Activated CD4-positive, alpha-beta T cell treated with anti-CD3 and anti-CD28 coated beads for 36 hours (primary cell): ENCODE measurements at places on chromosomes 3 and 15. TPM values are rescaled to one million over a fixed set of nuclear protein-coding genes. Genes with fewer than 3 reads are reported as not detected.

DNA sequence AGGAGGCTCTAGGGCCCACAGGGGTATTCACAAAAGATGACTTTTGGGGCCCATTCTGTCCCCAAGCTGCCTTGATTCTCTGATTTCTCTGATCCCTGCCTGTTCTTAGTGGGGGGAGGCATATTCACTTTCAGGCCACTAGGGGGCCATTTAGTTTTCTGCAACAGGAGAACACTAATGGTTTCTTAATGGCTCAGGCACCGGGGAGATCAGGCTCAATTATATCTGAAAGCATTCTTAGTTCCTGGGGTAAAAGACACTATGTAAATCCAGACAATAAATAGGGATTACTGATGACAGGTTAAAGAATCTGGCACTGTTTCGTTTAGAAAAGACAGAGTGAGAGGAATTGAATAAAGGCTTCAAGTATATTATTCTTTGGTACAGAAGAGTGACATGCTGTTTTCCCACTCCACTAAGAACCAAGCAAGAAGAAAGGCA is 2.5 kb upstream of the INAFM2 start:
- DNase-seq = peak; percentile 70

DNA sequence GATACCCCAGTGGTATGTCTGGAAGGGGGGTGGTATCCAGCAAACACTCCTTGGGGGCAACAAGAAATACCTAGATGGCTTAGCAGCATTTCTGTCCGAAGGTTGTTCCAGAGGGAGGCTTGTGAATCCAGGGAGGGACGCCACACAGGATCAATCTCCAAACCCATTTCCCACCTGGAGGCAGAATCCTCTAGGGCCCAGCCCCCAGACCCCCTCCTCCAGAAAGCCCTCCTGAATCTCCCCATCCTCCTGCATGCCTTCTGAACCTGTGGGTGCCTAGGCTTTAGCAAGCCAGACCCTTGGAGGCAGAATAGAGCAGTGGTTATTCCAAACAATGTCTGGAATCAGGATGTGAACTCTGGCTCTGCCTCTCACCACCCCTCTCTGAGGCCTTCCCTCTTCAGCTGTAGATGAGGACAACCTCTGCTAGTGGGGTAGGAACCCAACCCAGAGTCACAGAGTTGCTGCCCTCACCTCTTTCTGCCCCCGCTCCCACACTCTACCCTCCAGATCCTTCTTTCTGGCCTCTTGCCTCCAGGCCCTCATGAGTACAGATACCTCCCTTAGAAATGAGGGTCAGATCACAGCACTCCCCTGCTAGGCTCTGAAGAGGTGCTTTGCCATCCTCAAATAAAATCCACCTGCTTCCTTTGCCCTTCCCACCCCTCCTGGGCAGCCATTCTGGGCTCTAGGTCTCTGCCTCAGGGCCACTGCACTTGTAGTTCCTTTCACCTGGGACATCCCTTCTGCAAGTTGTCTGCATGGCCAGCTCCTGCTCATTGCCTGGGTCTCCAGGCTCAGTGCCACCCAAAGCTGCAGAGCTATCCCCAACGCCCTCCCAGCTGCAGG is 8.1 kb downstream of the CISH start:
- peak; percentile 46 for DNase-seq

GRCh38 chr3:56835650-56836227 is 34.0 kb upstream of the ARHGEF3 start:
- DNase-seq = no peak

ISG20 gene
- total RNA-seq = 107 TPM

SPESP1 gene
- 1.3 TPM for total RNA-seq

GRCh38 chr3:9955611-9956352 is 3.6 kb upstream of the PRRT3 start:
- DNase-seq = no peak

NKIRAS1 gene
- 2.8 TPM for total RNA-seq

- DNase-seq = no peak
These were observed 29.6 kb downstream of the STAC start for GRCh38 chr3:36409862-36410261.

DNA sequence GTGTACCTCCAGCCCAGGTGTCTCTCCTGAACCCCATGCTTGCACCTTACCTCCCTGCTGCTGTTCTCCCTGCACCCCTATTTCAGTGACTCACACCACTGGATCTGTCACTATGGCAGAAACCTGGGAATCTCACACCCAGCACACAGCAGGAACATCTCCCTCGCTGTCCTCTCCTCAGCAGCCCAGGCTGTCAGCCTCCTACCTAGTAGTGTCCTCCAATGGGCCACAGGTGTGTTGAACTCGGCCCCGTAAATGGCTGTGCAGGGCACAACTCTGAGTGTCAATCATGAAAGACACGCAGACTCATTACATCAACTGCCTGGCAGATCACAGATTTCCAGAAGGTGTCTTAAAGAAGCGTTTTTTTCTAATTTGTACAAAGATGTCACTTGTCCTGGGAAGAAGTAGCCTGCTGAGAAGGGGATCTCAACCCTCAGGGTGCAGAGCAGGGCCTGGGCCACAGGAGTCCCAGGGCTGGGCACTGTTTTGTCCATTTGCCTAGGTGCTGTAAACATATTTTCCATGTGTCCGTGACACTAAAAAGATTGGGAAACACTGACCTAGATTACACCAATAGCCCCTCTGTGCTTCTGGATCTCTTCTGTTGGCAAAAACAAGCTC is 33.8 kb downstream of the HOMER2 start:
- no peak for DNase-seq

- DNase-seq = no peak
These were observed 106.0 kb downstream of the MAP4 start for GRCh38 chr3:47910233-47910632.

GRCh38 chr3:170033489-170033888 is 4.3 kb upstream of the GPR160 start:
- DNase-seq = peak; percentile 53

GRCh38 chr15:101346928-101347327 is 51.9 kb upstream of the SNRPA1 start:
- DNase-seq = no peak

DNA sequence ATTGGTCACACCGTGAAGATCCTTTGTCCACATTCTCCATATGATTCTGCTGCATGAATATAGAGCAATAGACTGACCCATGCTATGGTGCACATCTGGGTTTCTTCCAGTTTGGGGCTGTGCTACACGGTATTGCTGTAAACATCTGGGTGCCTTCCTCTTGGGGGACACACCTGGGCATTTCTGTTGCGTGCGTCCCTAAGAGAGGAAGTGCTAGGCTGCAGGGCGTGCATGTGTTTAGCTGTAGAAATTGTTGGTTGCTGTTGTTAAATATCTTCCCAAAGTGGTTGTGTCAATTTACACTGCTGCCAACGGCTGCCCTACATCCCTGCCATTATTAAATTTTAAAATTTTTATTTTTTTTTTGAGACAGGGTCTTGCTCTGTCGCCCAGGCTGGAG is 52.4 kb downstream of the NUP210 start:
- no peak for DNase-seq

GOLGA8S gene
- total RNA-seq = 0.11 TPM

DNA sequence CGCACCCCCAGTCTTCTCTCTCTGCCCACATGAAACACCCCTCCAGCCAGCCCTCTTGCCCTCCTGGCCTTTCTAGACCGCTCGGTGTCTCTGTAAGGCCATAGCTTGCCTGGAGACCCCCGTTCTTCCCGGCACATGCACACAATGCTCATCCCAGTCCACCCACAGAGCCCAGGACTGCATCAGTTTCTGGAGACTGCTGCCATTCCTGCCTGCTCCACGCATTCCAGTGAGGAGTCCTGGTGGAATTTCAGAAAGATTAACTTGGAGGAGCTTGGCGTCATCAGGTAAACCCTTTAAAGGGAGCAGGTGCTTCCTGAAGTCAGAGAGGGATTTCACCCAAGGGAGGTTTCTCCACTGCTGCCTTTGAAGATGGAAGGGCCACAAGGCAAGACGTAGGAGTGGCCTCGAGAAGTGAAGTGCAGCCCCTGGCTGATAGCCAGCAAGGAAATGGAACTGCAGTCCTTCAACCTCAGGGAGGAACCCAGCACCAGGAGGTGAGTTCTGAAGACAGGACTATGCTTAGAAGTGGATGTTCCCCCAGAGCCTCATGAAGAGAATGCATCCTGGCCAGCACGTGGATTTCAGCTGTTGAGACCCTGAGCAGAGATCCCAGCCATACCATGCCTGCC is 19.2 kb downstream of the SLC41A3 start:
- no peak for DNase-seq
